ENCODE measurements at places on chromosomes 1 and 21.

GRCh38 chr1:209569455-209570207 is 13.9 kb upstream of the CAMK1G start:
- DNase-seq: no peak

GRCh38 chr1:101162736-101163735 is 73.8 kb upstream of the S1PR1 start:
- DNase-seq: no peak

DNA sequence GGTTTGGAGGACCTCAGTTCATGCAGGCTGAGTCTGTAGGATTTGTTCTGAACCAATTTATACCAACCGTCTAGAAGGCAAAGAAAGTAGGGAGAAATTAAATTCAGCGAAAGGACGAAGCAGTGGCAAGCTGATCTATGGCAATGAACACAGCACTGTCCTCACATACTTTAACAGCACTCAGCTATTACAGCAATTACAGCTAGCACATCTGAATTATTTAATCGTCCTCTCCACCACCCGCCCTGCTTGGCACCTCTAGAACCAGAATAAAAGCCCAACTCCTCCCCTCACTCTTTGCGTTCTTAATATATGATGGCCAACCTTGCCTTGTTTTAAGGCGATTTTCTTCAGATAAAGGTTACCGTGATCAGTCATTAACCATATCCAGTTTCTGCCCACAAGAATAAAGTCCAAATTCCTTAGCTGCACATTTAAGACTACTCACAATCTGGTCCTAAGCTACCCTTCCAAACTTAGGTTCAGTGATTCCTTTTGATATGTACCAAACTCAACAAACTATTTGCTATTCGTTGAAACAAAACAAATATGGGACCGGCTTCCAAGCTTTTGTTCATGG is 169.4 kb upstream of the ESRRG start:
- DNase-seq: no peak

GRCh38 chr1:15740924-15741850 is 1.1 kb upstream of the TMEM82 start:
- DNase-seq: peak; percentile 28

GRCh38 chr1:8423692-8424538 is 106.0 kb downstream of the SLC45A1 start:
- DNase-seq: no peak

DNA sequence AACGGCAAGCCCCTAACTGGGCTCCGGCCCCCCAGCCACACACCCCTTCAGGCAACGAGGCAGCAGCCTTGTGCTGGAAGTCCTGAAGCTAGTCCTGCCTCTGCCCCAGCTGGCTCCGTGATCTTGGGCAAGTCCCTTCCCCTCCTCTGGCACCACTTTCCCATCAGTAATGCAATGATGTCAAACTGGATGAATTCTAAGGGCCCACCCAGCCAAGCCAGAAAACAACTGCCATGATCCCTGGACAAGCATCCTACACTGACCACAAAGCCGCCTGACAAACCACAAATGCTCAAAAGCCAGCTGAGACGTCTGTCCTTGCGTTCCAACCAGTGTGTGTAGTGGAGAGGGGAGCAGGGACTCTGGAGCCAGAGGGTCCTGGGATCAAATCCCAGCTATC is 26.8 kb downstream of the IFFO2 start:
- no peak for DNase-seq

- DNase-seq: no peak
These were observed at the start of gene F5 for GRCh38 chr1:169586395-169587255. F5 (minus strand) TSS chr1:169586481; CDS start chr1:169586386, 95 bp downstream.

- DNase-seq: no peak
These were observed 9.5 kb downstream of the GPSM2 start for GRCh38 chr1:108886292-108886691.

DNA sequence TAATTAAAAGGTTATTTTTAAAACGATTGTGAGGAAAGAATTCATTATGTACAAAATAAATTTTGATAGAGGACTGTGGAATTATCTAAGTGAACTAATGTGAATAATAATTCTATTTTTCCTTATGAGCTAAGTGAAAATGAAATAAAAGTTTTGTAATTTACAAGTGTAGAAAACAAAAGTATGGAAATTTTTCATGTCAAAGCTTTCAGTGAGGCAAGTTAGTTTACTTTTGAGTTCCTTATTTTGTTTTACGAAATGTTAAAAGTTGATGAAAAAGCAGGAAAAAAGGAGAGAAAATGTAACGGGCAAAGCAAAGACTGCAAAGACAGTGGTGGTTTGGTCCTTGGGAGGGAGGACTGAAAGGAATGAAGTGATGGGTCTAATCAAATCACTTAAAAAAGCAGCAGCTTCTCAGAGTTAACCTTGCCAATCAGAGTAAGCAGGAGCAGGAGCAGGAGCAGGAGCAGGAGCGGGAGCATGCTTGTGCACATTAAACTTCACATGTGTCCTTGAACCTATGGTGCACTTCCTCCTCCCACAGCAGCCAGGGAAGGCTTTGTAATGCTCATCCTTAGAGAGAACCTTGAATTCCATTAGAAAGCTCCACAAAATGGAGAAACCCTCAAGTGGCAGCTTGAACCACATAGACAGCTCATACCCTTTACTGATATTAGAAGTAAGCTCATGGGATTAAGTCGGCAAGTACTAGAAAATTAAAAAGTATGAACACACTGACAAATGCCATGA is 133.4 kb downstream of the LHX4 start:
- no peak for DNase-seq

DNA sequence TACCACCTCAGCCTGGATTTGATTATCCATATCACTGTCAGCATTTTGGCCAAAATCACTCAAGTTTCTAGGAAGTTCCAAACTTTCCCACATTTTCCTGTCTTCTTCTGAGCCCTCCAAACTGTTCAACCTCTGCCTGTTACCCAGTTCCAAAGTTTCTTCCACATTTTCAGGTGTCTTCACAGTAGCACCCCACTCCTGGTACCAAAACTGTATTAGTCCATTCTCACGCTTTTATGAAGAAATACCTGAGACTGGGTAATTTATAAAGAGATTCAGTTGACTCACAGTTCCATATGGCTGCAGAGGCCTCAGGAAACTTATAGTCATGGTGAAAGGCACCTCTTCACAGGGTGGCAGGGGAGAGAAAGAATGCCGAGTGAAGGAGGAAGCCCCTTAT is 39.4 kb downstream of the STXBP3 start:
- no peak for DNase-seq

- DNase-seq: no peak
These were observed 90.9 kb downstream of the MAN1C1 start for GRCh38 chr1:25707280-25708016.

DNA sequence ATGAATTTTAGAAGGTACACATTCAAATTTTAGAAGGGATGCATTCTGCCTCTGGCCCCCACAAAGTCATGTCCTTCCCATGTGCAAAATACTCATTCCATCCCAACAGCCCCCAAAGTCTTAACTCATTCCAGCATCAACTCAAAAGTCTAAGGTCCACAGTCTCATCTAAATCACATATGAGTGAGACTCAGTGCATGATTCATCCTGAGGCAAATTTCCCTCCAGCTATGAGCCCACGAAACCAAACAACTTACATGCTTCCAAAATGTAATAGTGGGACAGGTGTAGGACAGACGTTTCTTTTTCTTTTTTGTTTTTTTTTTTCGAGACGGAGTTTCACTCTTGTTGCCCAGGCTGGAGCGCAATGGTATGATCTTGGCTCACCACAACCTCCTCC is 12.5 kb upstream of the WNT2B start:
- DNase-seq: no peak

DNA sequence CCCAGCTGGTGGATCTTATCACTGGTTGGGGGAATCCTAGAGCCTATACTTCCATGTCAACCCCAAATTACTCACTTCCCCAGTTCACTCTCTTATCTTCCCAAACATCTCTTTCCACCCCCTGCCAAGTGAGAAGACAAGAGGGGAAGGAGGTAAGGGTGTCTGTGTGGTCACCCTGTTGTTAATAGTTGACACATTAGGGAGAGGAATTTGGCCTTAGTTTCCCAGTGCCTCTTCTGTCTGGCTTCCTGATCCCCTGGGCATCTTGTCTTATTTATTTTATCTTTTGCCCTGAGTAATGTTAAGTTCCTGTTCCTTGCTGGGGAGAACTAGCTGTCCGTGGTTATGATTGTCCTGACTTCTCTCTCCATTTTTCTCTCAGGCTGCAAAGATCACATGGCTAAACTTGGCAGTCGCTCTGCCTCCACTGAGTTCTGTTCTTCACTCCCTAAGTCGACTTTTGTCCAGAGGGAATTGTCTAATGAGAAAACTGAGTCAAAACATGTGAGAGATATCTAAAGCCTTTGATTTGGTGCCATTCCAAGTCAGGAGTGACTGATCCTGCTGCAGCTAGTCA is 157.1 kb upstream of the SYT6 start:
- DNase-seq: no peak

DNA sequence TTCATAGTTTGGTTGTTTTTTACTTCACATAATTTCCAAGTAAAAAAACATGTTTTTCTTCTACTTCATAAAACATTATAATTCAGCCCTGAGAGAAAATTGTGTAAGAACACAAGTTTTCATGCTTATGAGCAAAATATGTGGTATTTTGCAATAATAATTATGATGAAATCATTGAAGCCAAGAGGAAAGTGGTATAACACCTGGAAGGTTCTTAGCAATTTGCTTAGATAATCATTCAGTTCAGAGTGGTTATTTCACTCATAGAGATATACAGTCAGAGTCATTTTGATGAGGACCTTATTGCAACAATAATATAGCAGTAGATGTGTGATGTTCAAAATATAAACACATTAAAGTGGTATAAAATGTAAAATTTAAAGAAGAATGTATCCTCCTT is 94.5 kb downstream of the PLPPR4 start:
- DNase-seq: no peak

- no peak for DNase-seq
These were observed 122.5 kb upstream of the NCAM2 start for GRCh38 chr21:20875742-20876141.

DNA sequence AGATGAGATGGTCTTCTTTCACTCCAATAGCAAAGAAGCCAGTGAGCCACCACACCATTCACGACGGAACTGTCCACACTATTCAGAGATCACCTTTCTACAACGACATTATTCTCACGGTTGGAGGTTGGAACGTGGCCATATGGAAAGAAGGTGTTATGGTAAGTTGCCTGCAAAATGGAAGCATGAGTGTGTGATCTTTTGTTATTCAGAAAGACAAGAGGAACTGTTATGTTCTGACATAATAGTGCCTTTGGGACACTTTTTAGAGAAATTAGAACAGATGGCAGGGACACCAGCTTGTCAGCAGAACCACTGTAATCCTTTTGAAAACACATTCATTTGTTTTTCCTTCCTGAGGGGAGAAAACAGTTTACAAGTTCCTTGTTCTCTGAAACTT is 75.8 kb upstream of the MCOLN3 start:
- no peak for DNase-seq

DNA sequence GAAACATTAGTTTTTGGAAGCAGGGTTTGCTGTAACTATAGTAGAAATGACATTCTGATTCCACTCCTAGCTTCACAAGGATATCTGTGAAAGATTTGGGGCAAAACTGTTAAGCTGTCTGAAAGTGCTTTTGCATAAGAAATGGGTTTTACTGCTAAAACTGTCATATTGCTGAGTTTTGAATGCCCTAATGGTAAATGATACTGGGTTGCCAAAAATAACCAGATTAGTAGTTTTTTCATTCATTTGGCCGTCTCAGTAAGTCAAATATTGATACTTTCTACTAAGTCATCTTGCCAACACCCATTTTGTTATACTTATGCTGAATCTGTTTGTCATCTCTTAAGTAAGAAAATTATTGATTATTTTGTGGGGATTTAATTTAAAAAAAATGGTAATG is 399 bp upstream of the PTPRC start:
- DNase-seq: no peak

- DNase-seq: no peak
These were observed 15.3 kb downstream of the AGPAT3 start for GRCh38 chr21:43880111-43880985.

DNA sequence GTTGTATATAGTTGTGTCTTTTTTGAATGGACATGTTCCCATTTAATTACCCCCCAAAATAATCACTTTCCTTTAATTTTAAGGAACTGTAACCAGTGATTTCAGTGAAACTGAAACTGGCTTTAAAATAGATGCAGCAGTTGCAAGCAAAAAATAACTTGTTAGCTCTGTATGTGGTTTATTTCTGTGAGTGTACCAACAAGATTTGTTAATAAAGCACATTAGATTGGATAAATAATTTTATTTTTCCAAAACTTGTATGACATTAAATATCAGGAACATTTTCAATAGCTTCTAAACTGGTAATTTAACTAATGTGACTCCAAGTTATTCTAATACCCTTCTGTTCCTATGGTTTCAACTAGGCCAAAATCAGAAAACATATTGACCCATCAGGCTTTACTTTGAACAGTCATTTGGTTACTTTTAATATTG is 184.3 kb upstream of the CACYBP start:
- DNase-seq: no peak

DNA sequence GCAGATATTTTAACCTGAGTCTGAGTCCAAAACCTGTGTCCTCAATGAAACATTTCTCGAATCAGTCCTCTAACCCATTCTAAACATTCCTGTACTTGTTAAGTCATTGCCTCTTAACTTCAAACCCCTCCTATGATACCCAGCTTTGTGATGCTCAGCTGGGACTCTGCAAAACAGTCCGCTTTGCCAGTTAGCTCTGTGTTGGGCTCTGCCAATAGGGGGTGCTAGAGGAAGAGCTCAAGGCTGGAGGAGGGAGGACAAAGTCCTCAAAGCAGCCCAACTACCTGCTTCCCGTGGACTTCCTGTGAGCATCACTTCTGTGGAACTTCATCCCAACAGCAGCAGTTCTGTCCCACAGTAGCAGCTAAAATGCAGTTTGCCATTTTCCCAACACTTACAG is 38.1 kb upstream of the SYT14 start:
- DNase-seq: no peak

GRCh38 chr1:6447818-6448748 is 17.9 kb downstream of the TNFRSF25 start:
- no peak for DNase-seq

DNA sequence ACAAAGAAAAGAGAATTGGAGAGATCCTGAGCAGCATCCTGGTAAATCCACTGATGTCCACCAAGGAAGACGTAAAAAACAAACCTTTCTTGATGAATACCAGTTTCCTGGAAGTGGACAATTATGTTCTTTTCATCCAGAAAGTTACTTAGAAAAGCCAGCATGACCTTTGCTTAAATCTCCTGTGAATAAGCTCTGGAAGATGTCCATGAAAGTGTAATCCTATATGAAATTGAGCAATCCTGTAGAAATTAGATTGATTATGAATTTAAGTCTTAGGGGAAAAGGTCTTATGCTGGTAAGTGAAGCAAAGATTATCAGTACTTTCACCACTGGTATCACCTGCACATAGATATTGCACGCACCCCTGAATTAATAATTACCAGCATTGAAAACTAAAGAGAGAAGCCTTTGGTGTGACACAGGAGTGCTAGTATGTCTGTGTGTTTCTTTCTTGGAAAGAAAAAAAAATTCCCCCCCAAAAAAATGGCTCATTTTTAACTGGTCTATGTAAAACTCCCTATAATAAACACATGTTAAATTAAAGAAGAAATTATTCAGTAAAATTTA is 164.5 kb upstream of the LHX8 start:
- no peak for DNase-seq
